ENCODE measurements at places on chromosomes 13 and 19.

DNA sequence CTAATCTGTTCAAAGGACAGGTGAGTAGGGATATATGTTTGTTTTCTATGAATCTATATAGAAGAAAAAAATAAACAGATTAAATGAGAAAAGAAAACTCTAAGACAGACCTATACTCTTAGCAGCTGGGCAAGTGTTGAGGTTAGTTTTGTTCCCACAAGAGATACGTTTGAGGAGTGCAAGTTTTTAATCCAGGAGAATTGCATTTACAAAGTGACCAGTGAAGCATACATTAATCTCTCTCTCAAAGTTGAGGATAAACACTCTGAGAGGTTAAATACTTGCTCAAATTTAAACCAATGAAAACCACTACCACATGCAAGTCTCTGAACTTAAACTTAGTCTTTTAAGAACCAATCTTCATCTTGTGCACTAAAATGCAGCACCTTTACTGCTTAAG lies 930.5 kb upstream of the MIR17HG start:
- DNase-seq, result no peak

DNA sequence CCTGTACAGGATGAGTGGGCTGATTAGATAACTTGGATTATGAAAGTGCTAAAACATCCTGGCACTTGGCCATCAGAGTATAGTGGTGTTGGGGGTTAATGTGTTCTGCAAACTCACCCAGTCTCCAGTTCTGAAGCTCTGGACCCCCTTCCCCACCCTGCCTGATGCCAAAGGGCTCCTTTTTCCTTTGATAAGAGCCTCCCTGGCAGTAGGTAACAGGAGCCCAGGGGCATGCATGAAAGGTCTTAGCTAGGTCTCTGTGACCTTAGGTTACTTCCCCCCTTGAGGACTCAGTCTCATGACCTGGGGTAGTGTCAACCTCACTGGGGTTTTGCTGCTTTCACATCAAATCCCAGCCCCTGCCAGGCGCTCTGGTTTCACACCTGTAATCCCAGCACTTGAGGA lies 2.5 kb downstream of the RPS28 start:
- no peak for DNase-seq

- no peak for DNase-seq
Measured at GRCh38 chr19:33157906-33158305, 26.0 kb downstream of the WDR88 start.

- DNase-seq, result no peak
Measured at GRCh38 chr13:80802946-80803345, 462.0 kb upstream of the SPRY2 start.

DNA sequence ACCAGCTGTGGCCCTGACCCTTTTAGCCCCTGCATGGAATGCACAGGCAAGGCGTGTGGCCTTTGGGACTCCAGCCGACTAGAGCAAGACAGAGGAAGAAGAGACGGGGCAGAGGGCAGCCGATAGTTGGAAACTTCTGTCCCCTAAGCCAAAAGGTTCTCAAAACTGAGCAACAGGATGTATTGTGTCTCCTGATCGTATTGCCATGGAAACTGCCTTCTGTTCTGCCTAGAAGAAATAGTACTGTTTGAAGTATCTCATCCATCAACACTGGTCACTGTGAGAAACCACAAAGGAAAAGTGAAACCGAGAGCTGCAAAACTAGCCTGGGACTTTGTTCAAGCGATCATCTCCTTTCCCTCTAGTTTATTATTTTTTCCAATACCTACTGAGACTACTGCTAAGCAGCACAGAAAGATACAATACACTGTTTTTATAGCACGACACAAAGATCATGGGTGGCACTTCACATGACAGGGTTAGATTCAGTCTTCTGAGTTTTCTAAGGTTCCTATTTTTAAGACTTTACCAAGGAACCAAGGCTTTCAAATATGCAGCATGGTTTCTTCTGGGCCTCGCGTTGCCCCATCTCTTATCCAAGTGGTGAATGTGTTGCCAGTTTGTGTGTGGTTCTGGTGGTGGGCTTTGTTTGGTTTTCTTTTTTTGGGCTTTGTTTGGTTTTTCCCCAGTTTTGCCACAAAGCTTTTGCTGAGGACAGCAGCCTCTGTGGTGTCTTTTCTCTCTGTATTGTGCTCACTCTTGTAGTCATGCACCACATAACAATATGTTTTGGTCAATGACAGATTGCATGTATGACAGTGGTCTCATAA lies 49.3 kb upstream of the GPR183 start:
- DNase-seq, result no peak

DNA sequence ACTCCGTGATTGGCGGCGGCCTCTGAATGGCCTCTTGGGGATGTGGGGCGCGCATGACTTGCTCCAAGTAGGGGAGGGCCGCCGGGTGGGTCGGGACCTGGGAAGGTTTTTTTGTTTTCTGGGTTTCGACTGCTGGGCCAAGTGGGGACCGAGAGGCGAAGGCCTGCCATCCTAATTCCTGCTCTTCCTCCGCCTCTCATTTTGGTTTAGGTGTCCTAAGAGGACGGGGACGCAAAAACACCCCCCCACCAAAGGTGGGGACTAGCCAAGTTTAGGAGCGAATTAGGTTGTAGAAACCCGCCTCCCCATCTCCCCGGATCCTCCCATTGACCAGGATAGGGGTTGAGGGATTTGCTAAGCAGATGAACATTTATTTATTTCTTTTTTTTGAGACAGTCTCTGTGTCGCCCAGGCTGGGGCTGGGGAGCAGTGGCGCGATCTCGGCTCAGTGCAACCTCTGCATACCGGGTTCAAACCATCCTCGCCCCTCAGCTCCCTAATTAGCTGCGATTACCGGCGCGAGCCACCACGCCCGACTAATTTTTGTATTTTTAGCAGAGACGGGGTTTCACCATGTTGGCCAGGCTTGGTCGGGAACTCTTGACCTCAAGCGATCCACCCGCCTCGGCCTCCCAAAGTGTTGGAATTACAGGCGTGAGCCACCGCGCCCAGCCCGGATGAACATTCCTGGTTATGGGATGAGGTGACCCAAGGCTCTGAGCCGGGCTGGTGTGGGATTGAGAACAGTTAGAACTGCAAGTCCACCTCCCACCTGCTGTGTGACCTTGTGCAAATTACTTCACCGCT lies 838 bp downstream of the PPP2R1A start:
- DNase-seq, result no peak

DNA sequence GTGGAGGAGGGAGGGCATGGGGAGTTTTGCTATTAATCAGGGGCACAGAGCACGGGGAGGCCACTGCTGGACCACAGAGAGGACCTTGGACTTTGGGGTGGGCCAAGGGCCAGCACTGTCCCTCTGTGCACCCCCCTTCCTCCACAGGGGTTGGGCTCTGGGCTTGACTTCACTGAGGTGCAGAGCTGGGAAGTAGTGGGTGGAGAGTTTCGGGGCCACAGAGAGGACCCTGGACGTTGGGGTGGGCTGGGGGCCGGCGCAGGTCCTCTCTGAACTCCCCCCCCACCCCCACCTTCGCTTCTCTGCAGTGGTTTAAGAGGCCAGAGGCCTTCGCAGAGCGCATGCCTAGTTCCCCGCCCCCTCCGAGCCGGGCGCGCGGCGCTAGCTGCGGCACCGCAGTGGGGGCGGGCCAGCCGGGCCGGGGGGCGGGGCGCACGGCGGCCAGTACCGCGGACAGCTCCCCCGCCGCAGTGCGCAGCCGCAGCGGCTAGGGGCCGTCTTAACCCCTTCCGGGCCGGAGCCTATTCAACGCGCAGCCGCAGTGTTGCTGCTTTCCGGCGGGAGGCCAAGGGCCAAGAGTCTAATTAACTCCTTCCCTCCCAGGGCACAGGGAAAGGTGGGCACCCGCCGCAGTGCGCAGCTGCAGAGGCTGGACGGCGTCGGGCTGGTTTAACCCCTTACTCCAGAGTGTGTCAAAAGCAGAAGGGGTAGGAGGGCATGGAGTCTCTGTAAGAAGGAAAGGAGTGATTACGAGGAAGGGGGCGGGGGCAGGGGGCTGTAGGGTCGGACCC lies 3.7 kb downstream of the KCNC3 start:
- peak; percentile 37 for DNase-seq

- DNase-seq, result no peak
Measured at GRCh38 chr13:107642831-107643230, 572.5 kb downstream of the LIG4 start.

Measured in stimulated activated CD8-positive, alpha-beta memory T cell treated with anti-CD3 and anti-CD28 coated beads, Interleukin-15, amount 100 ng/mL, for 1 hour (primary cell).